Activated T-cell treated with anti-CD3 and anti-CD28 coated beads for 1 hour (primary cell): ENCODE measurements at places on chromosomes 1 and 21.

- DNase-seq = no peak
Measured at GRCh38 chr1:206032380-206033140, 8.9 kb upstream of the CTSE start.

GRCh38 chr1:170376801-170377385 lies 155.1 kb upstream of the GORAB start:
- DNase-seq = no peak

- DNase-seq = no peak
Measured at GRCh38 chr1:44422161-44422560, 17.1 kb downstream of the RNF220 start.

DNA sequence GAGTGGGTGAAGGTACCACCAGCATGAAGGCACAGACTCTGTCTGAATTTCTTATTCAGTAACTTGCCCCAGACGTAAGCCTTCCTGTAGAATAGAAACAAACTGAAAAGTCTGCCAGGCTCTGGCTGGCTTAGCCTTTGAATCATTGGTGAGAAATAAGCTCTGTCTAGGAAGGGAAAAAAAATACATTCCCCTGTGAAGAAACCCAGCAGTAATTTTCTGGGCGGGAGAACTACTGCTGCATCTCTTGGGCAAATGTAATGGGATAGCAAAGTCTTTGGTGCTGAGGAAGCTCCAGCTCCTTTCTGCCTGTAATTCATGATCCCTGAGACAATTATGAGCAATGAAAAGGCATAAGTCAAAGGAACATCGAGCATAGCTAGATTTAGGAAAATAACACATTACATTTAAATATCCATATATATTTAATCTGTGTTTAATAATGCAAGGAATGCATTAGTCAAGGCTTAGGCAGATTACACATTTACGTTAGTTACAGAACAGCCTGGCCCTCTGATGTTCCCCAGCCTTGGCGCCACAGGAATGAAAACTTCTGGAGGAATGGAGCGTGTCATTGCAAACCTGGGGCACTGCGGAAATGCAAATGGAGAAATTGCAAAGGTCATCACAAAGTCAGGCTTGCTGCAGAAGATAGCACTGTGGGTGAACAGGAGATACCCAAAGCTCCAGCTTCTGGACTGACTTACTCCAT lies 216.3 kb upstream of the CAMK1G start:
- no peak for DNase-seq

GRCh38 chr1:46148318-46148717 lies 15.9 kb upstream of the PIK3R3 start:
- no peak for DNase-seq

DNA sequence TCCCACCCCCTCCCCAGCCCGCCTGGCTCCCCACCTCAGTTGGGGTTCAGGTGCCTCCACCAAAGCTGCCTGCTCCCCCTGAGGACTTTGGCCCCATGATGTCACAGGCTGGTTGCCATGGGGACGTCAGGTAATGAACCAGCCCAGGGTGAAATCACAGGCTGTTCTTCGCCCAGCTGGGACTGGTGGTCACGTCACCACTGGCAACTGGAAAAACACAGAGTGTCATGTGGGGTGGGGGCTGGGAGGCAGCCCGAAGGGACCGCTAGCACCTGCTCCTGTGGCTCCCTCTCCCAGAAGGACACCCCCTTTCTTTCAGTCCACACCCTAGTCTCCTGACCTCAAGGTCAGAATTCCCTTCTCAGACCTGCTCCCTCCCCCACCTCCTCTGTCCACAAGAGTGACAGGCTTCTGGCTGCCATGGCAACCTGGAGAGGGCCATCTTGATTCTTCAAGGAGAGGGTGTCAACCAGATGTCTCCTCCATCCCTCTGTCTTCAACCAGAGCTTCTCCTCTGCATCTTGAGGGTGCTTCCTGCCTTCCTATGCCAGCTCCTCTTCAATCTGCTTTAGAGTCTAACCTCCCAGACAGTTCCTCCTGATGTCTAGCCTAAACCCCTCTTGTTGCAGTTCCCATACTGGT lies 6.2 kb downstream of the FAM131C start:
- DNase-seq = no peak

DNA sequence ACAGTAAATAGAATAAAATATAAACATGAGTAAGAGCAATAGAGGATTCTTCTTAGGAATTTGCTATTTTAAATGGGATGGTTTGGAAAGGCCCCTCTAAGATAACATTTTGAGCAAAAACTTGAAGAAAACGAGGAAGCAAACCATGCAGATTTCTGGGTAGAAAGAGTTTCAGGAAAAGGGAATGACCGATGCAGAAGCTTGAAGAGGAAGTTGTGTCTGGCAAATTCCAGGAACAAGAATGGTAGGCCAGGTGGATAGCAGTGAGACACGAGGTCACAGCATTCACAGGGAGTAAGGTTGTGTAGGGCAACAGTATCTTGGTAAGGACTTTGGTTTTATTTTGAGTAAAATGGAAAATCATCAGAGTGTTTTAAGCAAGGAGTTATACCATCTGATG lies 108.9 kb downstream of the PEX14 start:
- no peak for DNase-seq

GRCh38 chr1:193033610-193034009 lies 25.6 kb downstream of the UCHL5 start:
- no peak for DNase-seq

DNA sequence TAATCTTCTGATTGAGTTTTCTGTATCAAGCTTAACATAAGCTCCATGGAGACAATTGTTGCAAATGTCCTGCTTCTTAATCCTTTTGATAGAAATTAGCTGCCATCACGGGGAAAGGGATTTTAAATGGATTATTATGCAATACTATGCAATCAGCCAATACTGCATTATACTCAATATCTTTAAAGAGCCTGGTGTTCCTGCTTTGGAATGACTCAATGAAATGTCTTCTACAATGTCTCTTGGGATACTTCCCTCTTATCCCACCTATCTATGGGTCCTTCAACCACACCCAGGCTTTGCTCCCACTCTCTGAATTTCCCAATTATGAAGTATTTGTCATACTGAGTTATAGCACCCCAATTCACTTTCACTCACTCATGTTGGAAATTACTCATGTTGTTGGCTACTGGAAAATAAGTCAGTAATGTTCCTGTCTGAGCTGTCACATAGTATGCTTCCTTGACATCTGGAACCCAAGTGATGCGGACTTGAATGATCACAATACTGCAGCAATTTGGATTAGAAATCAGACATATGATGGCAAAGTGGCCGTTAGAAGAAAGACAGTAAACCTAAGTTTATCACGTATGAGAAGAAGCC lies 85.0 kb downstream of the TPR start:
- no peak for DNase-seq

- DNase-seq = no peak
Measured at GRCh38 chr21:37855647-37856625, 60.3 kb downstream of the KCNJ6 start.

- DNase-seq = no peak
Measured at GRCh38 chr1:24317081-24317480, 2.1 kb upstream of the GRHL3 start.

- DNase-seq = no peak
Measured at GRCh38 chr1:51519865-51520699, 1.0 kb upstream of the EPS15 start.

DNA sequence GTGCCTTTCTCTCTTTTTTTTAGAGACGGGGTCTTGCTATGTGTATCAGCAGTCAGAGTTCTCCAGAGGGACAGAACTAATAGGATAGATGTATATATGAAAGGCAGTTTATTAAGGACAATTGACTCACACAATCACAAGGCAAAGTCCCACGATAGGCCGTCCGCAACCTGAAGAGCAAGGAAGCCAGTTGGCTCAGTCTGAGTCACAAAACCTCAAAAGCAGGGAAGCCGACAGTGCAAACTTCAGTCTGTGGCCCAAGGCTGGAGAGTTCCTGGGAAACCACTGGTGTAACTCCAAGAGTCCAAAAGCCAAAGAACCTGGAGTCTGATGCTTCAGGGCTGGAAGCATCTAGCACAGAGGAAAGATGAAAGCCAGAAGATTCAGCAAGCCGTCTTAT lies 16.3 kb upstream of the H3-3A start:
- no peak for DNase-seq

DNA sequence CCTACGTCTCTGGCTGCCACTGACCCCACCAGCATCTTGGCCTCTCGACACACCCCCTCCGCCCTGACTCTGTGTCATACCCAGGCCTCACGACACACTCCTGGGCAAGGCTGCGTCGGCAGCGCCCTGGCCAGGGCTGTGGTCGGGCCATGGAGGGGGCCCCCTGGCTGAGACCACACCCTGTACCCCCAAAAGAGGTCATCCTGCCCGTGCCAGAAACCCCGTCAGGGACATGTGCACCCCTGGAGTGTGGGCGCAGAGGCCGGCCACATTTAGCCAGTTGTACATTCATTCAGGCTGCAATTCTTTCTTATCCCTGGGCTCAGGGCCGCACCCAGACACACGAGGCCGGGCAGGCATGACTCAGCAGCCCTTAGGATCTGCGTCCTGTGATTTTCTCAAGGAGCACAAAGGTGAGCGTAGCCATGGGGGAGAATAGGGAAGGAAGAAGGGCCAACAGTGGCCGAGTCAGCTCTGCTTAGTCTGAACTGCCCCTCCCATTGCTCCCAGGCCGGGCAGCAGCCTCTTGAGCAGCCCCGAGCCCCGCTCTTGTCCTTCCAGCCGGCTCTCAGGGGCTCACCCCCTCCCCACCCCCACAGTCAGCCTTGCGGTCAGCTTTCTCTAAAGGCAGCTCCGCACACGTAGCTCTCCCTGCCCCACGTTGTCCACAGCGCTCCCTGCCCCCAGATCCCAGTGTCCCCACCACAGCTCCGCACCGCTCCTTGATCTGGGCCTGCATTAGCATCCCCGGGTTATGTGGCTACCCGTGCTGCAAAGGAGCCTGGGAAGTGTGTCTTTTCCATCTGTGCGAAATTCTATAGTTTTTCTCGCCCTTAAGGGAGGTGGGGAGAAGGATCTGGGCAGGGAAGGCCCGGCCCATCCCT lies 7.9 kb downstream of the CSTB start:
- DNase-seq = no peak

DNA sequence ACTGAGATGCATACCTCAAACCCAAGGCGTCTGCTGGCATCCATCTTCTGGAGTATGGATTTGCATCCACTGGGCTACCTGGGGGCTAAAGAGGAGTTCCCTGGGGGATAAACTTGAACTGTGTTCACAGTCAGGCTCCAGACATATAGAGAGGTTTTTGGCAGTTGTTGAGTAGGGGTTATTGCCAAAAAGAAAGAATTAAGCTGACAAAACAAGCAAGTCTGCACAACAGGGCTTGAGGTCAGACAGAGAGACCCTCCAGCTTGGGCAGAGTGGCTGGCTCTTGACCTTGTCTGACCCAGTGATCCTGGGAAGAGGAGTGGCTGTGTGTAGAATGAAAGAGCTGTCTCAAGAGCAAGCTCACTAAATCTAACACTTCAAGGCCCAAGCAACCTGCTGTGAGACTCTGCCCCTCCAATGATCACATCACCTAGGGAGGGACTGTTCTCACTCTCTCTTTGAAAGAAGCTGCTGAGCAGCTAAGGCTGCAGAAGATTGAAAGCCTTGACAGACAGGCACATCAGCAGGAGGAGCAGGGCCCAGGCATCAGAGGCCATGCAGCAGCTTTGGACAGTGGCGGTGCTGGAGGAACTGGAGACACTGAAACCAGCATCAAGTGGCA lies 61.5 kb downstream of the SYT2 start:
- no peak for DNase-seq

DNA sequence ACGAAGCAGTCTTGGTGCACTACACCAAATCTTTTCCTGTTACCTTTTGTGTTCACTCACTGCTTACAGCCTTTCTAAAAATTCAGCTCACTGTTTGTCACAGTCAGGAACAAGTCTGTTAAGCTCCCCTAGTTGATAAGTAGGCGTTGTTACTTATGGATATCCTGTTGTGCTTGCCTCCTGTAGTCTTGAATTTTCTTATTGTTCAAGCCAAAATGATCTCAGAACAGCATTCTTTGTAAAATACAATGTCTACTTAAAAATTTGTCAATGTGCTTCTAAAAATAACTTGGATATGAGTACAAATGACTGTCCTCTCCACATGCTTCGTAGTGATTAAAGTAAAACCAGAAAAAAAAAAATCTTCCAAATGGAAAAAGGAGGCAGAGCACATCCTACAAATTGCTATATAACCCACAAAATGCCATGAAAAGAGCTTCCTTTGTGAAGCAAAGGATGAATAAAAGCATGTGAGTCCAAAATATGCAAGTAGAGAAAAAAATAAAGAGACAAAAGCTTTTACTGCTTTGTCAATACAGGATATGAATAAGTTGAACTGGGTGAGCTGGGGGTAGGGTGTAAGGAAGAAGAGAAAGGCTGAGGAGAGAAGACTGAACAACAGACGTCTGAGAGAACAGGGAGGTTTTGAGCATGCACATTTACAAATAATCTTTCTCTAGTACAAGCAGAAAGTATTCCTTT lies 228.9 kb upstream of the ADGRL4 start:
- no peak for DNase-seq

- no peak for DNase-seq
Measured at GRCh38 chr1:53736290-53736689, 2.7 kb downstream of the GLIS1 start.

GRCh38 chr1:212838145-212838544 lies 9.3 kb downstream of the SPATA45 start:
- no peak for DNase-seq

DNA sequence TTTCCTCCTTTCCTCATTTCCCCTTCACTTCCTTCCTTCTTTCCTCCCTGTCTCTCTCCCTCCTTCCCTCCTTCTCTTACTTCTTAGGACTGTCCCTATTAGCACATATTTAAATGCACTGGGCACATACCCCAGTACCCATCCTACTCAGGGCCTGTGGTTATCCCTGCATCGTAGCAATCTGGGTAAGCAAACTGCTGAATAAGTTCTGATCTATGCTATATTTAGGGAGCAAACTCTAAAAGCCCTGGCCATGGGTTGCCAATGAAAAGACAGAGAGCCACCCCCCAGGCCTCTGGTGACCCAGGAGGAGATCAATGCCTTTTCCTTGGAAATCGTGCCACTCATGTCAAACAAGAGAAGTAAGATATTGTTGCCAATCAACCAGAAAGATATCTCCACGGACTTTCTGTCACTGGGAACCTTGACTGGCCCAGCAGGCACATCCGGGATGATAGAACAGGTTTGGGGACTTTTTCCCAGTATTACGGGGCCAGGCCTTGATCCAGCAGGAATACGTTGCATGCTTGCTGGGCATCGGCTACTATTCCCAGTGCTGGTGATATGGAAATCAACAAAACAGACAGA lies 5.4 kb downstream of the FAM3B start:
- DNase-seq = no peak

- no peak for DNase-seq
Measured at GRCh38 chr21:40699366-40699765, 147.6 kb downstream of the DSCAM start.

DNA sequence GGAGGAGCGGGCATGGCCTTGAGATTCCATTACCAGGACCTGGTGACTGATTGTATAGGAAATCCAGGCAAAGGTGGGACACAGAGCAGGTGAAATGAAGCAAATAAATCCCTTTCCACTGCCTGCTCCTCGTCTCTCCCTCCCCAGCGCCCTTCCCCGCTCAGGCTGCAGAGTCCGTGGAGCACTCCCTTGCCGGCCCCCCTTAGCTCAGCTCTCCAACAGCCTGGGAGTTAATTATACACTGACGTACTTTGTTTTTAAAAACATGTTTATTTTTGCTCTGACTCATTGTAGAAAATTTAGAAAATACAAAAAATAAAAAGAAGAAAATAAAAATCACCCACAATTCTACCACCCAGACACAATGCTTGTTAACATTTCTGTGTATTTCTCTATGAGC lies 61.7 kb downstream of the LGR6 start:
- no peak for DNase-seq
